ENCODE measurements at places on chromosomes 12 and 14. TPM values are rescaled to one million over a fixed set of nuclear protein-coding genes. Genes with fewer than 3 reads are reported as not detected.

Gene IFNG
- not detected for total RNA-seq

Gene BMP4
- total RNA-seq = 9.3 TPM

Gene SERPINA12
- total RNA-seq = not detected

Gene PLEKHD1
- 0.07 TPM for total RNA-seq

Gene KRT85
- not detected for total RNA-seq

Gene SLCO1B1
- total RNA-seq = not detected

Gene CLEC4C
- total RNA-seq = not detected

Gene ADAMTS20
- total RNA-seq = under 0.01 TPM

Gene OR6C2
- not detected for total RNA-seq

Gene RD3L
- total RNA-seq = not detected

Gene KRT83
- not detected for total RNA-seq

Gene RPS6KL1
- 18.7 TPM for total RNA-seq

Gene GYS2
- not detected for total RNA-seq

Gene MYF6
- 0.14 TPM for total RNA-seq

Gene KRT74
- total RNA-seq = not detected
